ENCODE measurements at places on chromosomes 16 and 17. TPM values are rescaled to one million over a fixed set of nuclear protein-coding genes. Genes with fewer than 3 reads are reported as not detected.

The RPL23 gene
- 2,692 TPM for total RNA-seq

The NPIPB6 gene
- 4.9 TPM for total RNA-seq

The CXCL16 gene
- total RNA-seq: 0.60 TPM

The CCL1 gene
- not detected for total RNA-seq

The COL1A1 gene
- total RNA-seq: 80.6 TPM

The NACA2 gene
- total RNA-seq: not detected

The TPSG1 gene
- total RNA-seq: not detected

The P2RX1 gene
- total RNA-seq: 3.2 TPM

All from cardiac muscle cell (in vitro differentiated cells and primary cell).